ENCODE measurements at places on chromosomes 5 and 9.

DNA sequence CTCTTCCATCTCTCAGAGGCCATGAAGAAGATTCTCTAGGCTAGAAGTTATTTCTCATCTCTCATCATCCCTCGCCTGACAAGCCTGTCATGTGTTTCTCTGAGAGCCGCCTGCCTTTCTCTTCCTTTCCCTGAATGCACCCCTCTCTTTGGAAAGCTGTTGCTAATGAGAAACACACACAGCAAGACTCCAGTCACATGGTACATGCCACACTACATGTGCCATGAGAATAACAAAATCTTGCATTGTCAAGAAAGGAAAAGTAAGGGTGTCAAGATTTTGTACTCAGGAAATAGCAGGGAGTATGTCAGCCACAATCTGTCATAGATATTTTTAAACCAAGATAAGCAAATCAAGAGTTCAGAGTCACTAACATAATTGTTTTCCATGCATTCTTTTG, 8.9 kb downstream of the AGXT2 start:
- ATAC-seq, result no peak

- ATAC-seq, result no peak
These were observed 131.5 kb upstream of the PTPN3 start for GRCh38 chr9:109629615-109630014.

GRCh38 chr5:84343171-84343570, 41.5 kb downstream of the EDIL3 start:
- ATAC-seq, result no peak

- ATAC-seq, result no peak
These were observed 44.8 kb upstream of the TRIM36 start for GRCh38 chr5:115214541-115214940.

DNA sequence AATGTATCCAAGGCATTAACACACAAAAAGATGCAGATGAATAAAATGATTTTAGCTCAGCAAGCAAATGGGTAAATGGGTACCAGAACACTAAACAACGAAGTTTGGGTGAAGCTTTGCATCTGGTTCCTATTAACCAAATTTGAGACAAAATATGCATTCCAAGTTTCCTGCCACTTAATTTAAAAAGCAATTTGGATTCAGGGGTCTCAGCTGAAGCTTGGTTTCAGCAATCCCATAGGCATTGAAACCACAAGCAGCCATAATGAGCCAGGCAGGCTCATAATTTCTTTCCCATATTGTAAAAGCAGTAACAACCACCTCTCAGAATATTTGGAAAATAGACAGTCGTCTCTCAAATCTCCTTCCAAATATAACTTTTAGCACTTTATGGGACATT, 138.9 kb downstream of the NXNL2 start:
- no peak for ATAC-seq

- ATAC-seq, result no peak
These were observed 33.1 kb downstream of the PGGT1B start for GRCh38 chr5:115229606-115230005.

DNA sequence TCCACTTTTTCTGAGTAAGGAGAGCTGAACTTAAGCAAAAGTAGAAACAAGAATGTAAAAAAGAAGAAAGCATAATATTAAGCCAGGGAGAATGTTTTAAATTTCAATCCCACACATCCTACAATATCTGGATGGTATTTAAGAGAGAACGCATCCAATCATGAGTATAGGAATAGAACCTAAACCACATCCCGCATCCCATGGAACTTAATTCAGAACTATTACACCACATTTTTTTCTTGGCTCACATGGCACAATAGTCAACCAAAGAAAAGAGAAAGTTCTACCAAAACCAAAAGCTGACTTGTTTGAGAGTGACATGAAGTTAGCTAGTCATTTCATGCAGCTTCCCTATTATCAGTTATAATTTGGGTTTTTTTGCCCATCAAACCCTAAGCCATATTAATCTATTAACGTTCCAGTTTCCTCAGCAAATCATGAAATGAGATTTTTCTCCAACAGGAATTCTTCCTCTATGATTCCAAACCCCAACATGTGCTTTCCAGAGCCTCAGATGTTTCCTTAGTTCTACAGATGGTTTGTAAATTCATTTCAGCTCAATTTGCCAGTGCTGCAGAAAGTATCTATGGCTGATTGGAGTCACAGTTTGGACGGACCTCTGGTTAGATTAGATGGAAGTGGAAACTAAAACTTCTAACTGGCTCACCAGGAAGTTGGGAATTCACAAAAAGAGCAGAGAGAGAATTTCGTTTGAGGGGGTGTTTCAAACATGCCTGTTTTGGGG, 22.5 kb downstream of the ADAMTSL1 start:
- no peak for ATAC-seq

DNA sequence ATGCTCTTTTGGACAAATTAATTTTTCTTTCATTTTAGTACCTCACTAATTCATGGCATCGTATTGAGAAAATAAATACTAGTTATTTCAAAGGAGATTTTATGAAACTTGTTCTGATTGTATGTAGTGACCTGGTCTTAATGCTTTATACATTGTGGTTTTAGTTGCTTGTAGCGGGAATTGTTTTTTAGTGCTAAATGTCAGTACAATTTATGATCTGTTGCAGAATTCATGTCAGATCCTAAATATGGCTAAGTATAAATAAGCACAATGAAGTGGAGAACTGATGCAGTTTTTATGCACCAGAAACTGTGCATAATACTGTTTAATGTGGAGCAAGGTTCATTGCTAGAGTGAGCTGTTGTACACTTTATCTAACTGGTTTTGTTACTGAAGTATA, 308.8 kb downstream of the PJA2 start:
- no peak for ATAC-seq

DNA sequence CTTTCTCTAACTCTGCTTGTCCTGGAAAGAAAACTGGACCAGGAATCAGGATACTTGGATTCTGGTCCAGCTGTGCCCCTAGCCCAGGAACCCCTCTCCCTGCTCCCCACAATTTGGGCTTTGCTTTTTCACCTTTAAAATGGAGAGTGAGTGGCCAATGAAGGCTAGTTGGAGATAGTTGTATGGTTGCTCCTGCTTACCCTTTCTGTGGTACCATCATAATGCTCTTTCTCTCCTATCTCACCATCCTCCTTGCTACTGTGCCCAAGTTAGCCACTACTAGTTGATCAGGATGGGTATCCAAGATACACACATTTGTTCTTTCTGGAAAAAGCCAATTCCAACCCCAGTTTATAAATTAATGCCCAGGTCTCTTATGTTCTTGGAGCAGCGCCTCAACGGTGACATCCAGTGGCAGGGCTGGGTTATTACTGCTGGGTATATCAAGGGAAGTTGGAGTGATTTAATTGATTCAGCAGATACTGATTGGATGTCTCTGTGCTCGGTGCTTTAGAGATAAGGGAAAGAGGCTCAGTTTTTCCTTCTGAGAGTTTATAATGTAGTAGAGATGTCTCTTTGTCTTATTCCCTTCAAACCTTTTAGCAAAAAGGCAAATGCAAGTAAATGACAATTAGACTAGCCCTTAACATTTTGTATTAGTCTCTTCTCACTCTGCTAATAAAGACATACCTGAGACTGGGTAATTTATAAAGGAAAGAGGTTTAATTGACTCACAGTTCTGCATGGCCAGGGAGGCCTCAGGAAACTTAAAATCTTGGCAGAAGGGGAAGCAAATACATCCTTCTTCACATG, 38.5 kb downstream of the FAXDC2 start:
- ATAC-seq, result peak; percentile 75

DNA sequence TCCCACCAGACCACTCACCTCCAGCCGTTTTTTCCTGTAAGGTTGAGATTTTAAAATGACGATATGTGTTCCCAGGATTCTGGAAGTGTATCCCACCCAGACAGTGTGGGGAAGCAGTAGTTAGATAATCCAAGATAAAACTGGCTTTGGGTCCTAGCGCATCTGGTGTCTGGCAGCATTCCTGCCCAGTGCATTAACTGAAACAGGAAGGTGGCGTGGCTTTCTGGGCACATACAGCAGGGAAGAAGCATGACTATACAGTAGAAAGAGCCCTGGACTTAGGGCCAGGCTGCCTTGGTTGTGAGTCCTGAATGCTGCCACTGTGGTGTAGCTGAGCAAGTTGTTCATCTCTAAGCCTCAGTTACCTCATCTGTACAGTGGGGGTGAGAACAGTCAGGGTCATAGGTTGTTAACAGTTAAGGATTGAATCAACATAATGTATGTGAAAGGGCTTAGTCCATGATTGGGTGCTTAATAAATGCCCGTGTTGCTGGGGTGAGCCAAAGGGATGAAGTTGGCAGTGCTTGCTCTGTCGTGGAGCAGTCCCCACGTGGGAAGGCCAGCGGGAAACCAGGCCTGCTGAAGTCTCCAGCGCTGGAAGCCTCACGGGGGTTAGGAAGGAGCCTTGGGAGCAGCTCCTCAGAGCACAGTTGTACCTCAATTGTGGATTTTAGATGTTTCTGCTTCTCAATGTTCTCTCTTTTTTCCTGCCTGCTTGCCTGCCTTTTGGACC, 18.0 kb downstream of the CLTA start:
- no peak for ATAC-seq

DNA sequence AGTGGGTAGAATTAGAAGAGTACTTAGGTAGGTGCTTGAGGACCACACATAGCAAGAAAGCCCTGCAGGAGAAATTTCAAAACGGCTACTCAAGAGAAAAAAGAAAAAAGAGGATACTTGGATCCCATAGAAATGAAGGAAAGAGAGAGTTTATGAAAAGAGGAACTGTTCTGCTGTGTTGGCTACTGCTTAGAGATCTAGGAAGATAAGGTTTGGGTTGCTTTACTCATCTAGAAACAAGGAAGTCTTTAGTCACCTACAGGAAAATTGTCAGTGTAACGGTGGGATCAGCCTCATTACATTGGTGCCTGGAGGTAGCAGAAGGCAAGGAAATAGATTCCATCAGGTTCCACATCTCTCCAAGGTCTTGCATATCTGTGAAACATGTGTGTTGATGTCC, 14.8 kb upstream of the C5orf46 start:
- ATAC-seq, result no peak

- no peak for ATAC-seq
These were observed 1.0 kb downstream of the TLE4 start for GRCh38 chr9:79572608-79573411.

DNA sequence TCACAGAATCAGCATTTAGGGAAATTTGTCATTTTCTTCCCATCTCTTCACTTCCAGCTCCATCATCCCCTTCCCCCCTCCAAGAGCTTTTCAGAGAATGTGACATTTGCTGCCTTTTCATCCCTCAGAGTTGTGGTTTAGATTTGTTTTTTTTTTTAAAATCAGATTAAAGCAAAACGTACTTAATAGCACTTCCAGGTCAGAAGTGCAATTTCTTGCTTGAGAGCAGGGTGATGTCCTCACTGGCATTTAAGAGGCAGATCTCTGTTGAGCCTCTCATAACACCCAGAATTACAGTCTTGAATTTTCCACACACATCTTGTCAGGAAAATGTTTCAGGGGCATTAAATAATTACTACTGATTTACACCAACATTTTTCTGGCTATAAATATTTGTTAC, 236.8 kb upstream of the VLDLR start:
- ATAC-seq, result no peak

DNA sequence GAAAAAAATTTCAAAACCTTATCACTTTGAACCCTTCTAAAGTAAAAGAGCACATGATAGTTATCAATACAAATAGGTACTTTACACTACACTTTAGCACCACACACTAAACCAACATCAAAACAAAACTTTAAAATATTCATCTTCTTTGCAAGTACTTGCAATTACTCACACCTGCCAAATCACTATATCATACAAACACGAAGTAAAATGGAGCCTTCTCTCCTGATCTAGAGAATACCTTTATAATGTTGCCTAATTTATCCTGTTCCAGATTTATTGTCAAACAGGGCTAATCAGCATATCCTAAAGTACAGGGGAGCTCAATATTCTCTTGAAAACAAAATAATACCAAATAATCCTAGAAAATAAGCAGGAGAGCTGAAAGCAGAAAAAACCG, 3.0 kb downstream of the RNF145 start:
- ATAC-seq, result no peak

GRCh38 chr9:34322899-34323591, 6.0 kb downstream of the KIF24 start:
- no peak for ATAC-seq

DNA sequence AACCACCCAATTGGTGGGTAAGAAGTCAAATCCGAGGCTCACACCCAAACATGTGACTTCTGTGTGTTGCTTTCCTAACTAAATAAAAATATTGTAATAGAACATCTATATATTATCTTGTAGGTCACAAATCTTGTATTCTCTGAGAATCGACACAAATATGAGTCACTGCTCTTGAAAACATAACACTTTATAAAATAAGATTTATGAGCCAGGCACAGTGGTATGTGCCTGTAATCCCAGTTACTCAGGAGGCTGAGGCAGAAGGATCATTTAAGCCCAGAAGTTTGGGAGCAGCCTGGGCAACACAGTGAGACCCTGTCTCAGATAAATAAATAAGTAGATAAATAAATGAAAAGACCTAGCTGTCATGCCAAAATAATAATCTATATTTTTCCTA, 624.1 kb downstream of the ANXA1 start:
- no peak for ATAC-seq

DNA sequence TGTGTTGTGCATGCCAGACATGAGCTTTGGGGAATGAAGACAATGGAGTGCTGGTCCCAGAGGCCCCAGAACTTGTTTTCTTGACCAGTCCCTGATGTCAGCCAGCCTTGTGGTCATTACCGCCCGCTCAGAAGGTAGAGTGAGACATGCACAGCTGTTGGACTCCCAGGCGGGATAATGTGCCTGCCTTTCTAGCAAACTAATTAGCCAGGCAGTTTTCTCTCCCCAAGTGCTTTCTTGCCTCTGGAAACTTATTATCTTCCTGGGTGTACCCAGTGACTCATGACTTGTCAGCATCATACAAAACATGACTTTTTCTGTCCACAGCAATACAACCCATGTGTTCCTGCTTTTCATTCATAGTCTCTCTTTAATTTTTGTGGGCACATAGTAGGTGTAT, 131.1 kb downstream of the RMI1 start:
- peak; percentile 29 for ATAC-seq

DNA sequence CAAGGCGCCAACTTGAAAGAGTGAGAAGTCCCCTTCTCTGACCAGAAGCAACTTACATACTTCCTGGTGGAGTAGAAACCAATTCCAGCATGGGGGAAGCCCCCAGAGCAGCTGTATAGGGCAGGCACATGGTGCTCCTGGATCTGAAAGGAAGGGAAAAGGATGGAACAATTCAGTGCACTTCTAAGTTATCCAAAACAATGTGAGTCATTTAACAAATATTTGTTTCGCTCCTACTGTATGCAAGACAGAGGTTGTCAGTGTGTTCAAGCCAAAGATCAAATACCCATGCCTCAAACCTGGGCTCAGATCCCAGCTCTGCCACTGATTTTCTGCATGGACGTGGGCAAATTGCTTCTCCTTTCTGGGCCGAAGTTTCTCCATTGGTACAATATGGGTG, 67.1 kb downstream of the LHX2 start:
- ATAC-seq, result no peak

GRCh38 chr5:76471406-76471805, 68.3 kb downstream of the IQGAP2 start:
- ATAC-seq, result no peak

All from motor neuron (in vitro differentiated cells).